Activated naive CD4-positive, alpha-beta T cell treated with anti-CD3 and anti-CD28 coated beads, Interleukin-2, amount 10 ng/mL, durations not matched to agents 7 days and 5 days (primary cell): ENCODE measurements at places on chromosomes 3 and 15.
A peak's percentile ranks its signal among the peaks of the same experiment; 100 is the strongest.

DNA sequence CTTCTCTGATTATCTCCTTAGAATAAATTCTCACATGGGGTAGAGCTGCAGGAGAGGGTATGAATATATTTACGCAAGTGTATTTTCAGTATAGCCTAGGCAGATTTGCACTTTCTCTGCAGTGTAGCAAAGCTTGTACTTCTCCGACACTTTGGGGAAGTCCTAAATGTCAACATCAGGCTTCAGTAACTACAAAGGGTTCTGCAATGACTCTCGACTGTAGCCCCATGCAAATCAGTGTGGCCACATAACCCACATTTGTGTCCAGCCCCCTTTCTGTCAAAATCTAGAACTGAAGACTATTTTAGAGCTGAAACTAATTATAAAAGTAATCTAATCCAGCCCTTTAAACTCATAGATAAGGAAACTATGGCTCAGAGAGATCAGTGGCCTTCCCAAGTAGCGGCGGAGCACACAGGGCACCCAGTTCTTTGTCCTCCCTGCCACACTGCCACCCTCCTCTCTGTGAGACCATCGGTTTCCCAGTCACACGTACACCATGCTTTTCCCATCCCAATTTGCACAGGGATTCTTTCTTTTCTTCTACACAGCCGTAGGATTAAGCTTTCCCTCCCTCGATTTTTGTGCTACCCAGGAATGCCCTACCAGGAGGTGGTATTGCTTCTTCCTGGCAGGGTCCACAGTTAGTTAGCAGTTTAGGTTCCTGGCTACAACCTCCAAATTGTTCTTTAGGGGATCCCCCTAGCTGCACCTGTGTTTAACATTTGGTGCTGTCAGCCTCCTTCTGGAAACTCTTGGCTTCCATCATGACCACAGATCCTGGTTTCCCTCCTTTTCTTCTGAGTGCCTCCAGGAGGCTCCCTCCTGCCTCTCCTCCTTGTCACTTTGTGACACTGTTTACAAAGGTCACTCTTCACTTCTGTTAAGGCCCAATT is 22.9 kb downstream of the MRAS start:
- H3K27ac ChIP-seq: no peak overlapping the region
- H3K4me1 ChIP-seq: no peaks in the 10 kb centered on the region
- no peak for DNase-seq
- H3K27me3 ChIP-seq: peaks cover 33% of the 10 kb centered on the region
- H3K4me3 ChIP-seq: no peak overlapping the region

- DNase-seq: no peak
- peak overlapping the region; percentile 67 for H3K4me3 ChIP-seq
- H3K36me3 ChIP-seq: peaks cover 12% of the 10 kb centered on the region
- H3K27ac ChIP-seq: no peak overlapping the region
Measured at GRCh38 chr3:9770276-9770812, 597 bp upstream of the CAMK1 start.

- peaks cover 24% of the 10 kb centered on the region for H3K36me3 ChIP-seq
- H3K27ac ChIP-seq: peak overlapping the region; percentile 81
- peak overlapping the region; percentile 96 for H3K4me3 ChIP-seq
- peak; percentile 61 for DNase-seq
Measured at GRCh38 chr3:125374501-125374995, 577 bp downstream of the ZNF148 start.

DNA sequence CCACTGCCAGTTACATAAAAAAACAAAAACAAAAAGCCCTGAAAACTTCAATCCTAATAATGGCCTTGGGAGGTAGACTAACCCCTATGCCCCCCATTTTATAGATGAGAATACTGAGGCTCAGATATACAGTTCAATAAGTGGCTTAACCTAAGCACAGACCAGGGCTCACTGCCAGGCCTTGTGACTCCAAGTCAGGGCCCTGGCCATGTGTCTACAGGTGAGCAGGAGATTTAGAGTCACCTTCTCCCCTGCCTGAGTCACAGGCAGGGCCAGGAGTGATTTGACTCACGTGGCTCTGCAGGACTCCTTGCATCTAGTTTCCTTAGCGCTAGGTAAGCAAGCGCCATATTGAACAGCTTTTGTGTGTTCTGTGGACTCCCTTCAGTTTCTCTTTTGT is 98.6 kb upstream of the ETV5 start:
- H3K4me1 ChIP-seq: peaks cover 9% of the 10 kb centered on the region
- no peak overlapping the region for H3K4me3 ChIP-seq
- no peak for DNase-seq
- peaks cover 17% of the 10 kb centered on the region for H3K27me3 ChIP-seq
- no peaks in the 10 kb centered on the region for H3K36me3 ChIP-seq

- no peaks in the 10 kb centered on the region for H3K4me1 ChIP-seq
- no peak overlapping the region for H3K4me3 ChIP-seq
- DNase-seq: no peak
- H3K36me3 ChIP-seq: no peaks in the 10 kb centered on the region
Measured at GRCh38 chr3:111874177-111874820, 15.2 kb downstream of the PHLDB2 start.

DNA sequence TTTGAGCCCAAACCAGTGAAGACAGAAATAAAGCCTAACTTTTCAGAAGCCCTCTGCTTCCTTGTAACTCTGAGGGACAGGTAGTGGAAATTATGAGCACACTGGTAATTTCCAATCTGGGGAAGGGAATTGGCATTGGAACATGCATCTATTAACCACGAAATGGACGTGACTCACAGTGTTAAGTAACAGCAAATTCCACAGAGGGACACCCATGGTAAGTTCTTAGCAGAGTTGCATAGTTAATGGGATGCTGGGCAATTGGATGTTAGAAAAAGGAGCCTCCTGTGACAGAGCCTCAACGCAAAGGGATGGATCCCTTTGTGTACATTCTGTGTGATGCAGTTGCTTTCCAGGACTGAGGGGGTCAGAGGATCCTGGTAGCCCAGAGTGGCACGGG is 168.6 kb downstream of the SEMA6D start:
- no peak overlapping the region for H3K4me3 ChIP-seq
- H3K27me3 ChIP-seq: no peaks in the 10 kb centered on the region
- DNase-seq: no peak
- H3K4me1 ChIP-seq: no peaks in the 10 kb centered on the region

DNA sequence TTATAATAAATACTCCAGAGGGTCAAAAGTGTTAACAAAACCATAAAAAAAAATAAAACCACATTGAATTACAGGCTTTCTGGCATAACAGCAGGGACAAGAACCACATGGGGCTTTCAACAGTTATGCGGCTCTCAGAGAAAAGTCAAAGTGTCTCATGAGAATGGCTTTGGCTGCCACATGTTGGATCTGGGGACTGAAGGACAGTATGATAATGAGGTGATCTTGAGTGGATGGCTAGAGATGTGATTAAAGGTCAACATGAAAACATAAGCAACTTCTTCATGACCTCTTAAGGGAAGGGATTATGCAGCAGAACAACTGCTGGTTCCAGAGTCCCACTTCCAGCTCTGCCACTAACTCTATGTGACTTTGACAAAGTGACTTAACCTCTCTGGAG is 5.2 kb downstream of the RAB27A start:
- no peak overlapping the region for H3K4me3 ChIP-seq
- H3K36me3 ChIP-seq: peaks cover 59% of the 10 kb centered on the region
- H3K27me3 ChIP-seq: no peaks in the 10 kb centered on the region
- H3K27ac ChIP-seq: no peak overlapping the region
- H3K4me1 ChIP-seq: peaks cover 92% of the 10 kb centered on the region

DNA sequence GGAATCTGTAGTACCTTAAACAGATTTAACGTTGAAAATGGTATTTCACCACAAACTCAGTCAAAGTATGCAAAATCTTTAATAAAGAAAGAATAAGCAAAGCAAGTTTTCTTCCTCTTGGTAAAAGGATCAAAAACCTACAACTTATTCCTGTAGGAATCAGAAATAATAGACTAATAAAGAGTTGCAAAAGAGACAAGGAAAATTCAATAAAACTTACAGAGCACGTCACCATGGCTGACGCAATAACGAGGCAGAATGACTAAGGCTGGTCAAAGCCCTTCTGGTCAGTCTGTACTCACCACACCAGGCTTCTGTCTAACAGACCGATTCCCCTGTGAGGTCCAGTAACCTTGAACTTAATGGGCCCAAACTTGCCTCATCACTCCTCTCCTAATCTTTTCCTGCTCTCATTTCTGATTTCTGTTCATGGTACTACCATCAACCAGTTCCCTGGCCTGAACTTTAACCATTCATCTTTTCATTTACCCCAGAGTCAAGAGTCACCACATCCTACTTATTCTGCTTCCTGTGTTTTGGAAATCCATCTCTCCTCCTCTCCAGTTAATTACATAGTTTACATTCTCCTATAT is 5.0 kb downstream of the MASP1 start:
- no peak overlapping the region for H3K27ac ChIP-seq
- DNase-seq: no peak
- no peaks in the 10 kb centered on the region for H3K36me3 ChIP-seq
- no peaks in the 10 kb centered on the region for H3K4me1 ChIP-seq

- peak; percentile 84 for DNase-seq
- peak overlapping the region; percentile 96 for H3K27ac ChIP-seq
- H3K4me1 ChIP-seq: peaks cover 90% of the 10 kb centered on the region
- no peaks in the 10 kb centered on the region for H3K27me3 ChIP-seq
- H3K36me3 ChIP-seq: peaks cover 63% of the 10 kb centered on the region
Measured at GRCh38 chr3:4834403-4834866, 144.8 kb upstream of the BHLHE40 start.

- H3K4me3 ChIP-seq: no peak within 1 kb of the TSS
- no peak for DNase-seq
- H3K4me1 ChIP-seq: no peaks in the 10 kb centered on the region
- peaks cover 45% of the 10 kb centered on the region for H3K27me3 ChIP-seq
- no peak within 1 kb of the TSS for H3K27ac ChIP-seq
Measured at GRCh38 chr3:26622621-26623418, at the start of gene LRRC3B. LRRC3B (plus strand) TSS chr3:26622772; CDS start chr3:26709673, 86,901 bp downstream.

- H3K4me1 ChIP-seq: no peaks in the 10 kb centered on the region
- H3K36me3 ChIP-seq: no peaks in the 10 kb centered on the region
- H3K27me3 ChIP-seq: no peaks in the 10 kb centered on the region
- no peak overlapping the region for H3K4me3 ChIP-seq
- no peak for DNase-seq
Measured at GRCh38 chr3:95711789-95712188, 1102.6 kb upstream of the EPHA6 start.

DNA sequence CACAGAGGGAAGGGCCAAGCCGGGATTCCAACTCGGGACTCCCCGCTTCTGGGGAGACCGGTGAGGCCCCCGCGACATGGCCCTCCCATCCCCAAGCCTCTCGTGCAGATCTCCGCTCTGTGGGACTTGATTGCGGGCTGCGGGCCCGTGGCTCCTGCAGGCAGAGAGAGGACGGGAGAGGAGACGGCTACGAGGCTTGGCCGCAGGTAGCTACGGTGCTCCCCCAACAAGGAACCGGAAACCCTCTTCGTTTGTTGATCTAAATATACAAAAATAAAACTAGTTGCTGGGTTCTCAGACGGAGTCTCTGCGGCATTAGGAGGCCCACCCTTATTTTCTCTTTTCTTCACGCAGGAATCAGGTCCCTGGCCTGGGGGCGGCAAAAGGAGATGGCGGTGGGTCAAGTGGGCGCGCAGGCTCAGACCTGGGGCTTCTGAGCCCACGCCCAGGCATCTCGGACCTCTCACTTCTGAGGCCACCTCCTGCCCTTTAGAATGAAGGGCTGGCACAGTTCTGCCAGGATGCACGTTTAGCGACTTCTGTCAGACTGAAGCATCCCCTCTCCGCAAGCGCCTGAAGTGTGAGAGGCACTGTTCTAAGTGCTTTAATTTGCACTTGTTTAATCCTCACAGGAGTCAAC is 10.9 kb downstream of the GNB5 start:
- H3K36me3 ChIP-seq: peaks cover 14% of the 10 kb centered on the region
- peak overlapping the region; percentile 96 for H3K27ac ChIP-seq
- H3K27me3 ChIP-seq: no peaks in the 10 kb centered on the region
- peak overlapping the region; percentile 86 for H3K4me3 ChIP-seq
- peak; percentile 69 for DNase-seq

- H3K4me3 ChIP-seq: no peak overlapping the region
- no peaks in the 10 kb centered on the region for H3K4me1 ChIP-seq
- no peak for DNase-seq
- H3K27me3 ChIP-seq: no peaks in the 10 kb centered on the region
- H3K36me3 ChIP-seq: no peaks in the 10 kb centered on the region
- H3K27ac ChIP-seq: no peak overlapping the region
Measured at GRCh38 chr3:103657756-103658155, 1222.9 kb downstream of the ZPLD1 start.

GRCh38 chr15:62346168-62346567 is 181.1 kb upstream of the C2CD4B start:
- H3K4me1 ChIP-seq: peaks cover 14% of the 10 kb centered on the region
- H3K27ac ChIP-seq: no peak overlapping the region
- no peaks in the 10 kb centered on the region for H3K36me3 ChIP-seq
- H3K27me3 ChIP-seq: peaks cover 15% of the 10 kb centered on the region

DNA sequence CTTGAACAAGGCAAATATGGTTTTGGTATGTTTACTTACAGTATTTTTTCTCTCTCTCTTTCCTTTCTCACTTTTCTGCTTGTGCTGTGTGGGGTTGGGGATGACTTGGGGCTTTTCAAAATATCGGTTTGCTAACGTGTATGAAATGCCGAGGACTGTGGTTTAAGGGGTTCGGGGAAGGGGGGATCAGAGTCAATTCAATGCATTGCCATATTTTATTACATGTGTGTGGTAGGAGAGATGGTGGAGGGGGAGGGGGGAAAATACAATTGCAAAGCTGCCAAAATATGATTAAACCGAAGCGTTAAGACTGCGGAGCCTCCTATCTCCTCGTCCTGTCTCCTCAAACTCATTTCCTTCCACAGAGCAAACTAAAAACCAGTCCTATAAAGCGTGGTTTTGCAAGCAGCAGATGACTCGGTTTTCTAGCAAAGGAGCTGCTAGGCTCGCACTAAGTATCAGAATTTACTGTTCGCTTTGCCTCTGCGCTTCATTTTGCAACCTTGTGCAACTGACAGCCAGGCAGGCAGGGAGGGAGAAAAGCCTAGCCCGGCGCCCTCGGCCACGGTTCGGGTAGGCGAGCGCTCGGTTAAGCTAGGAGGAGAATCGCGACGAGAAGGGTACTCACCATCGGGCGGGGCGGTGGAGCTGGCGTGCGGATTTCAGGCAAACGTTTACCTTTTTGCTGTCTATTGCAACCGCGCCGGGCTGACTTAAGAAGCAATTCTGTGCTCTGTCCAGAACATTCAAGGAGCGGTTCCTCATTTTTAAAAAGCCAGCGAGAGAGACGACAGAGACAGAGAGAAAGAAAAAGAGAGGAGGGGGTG is 4.0 kb upstream of the NR2F2 start:
- no peak overlapping the region for H3K27ac ChIP-seq
- H3K36me3 ChIP-seq: peaks cover 9% of the 10 kb centered on the region
- H3K4me1 ChIP-seq: peaks cover 13% of the 10 kb centered on the region
- peak overlapping the region; percentile 5 for H3K4me3 ChIP-seq
